ENCODE measurements at places on chromosomes 5 and 9. TPM values are rescaled to one million over a fixed set of nuclear protein-coding genes. Genes with fewer than 3 reads are reported as not detected.

The FRMD3 gene
- 23.3 TPM for polyA plus RNA-seq

The KCNIP1 gene
- 12.7 TPM for polyA plus RNA-seq

DNA sequence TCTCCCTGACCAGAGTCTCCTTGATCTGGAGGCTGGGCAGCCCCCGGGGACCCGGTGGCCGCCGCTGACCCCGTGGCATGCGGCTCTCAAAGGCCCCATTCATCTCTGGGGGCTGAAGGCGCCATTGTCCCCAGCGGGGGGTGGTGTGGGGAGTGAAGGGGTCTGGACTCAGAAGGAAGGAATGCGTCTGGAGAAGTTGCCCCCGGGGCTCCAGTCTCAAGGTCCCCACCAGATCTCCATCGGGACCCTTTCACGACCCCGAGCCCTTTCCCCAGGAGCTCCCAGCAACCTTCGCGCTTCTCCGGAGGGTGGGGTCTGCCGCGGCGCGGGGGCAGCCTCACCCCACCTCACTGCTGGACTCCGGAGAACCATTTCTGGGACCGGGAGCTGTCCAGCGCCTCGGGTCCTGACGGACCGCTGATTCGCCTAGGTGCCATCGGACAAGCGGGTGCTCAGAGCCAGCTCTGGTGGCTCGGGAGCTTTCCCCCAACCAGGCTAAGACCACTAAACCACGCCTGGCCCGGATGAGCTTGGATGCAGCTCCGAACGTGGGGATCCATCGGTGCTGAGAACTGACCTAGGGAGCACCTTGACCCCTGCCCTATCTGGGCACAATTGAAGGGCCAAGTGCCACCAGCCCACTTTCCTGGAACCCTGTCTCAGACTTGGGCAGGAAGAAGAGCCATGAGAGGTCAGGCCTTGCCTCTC, 5.1 kb upstream of the PCDH1 start:
- no peak for DNase-seq

The CYLC2 gene
- not detected for polyA plus RNA-seq

The NKD2 gene
- polyA plus RNA-seq, result 10.5 TPM

DNA sequence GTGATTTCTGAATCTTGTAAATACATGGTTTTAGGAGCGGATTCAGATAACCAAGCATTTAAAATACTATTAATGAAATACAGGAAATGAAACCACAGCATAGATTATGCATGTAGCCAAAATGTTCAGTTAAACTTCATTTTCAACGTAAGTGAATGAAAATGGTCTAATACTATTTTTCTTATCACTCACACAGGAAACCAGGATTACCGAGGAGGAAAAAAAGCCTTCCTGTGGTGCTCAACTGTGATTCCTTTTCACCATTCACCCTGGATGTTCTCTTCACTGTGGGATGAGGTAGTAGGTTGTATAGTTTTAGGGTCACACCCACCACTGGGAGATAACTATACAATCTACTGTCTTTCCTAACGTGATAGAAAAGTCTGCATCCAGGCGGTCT, 83.4 kb upstream of the ZNF169 start:
- DNase-seq, result no peak

GRCh38 chr5:138661991-138662434, 86.8 kb upstream of the HSPA9 start:
- no peak for DNase-seq

Measured in renal cortex interstitium (tissue), 15 donors.